ENCODE measurements at places on chromosomes 1 and 21.

DNA sequence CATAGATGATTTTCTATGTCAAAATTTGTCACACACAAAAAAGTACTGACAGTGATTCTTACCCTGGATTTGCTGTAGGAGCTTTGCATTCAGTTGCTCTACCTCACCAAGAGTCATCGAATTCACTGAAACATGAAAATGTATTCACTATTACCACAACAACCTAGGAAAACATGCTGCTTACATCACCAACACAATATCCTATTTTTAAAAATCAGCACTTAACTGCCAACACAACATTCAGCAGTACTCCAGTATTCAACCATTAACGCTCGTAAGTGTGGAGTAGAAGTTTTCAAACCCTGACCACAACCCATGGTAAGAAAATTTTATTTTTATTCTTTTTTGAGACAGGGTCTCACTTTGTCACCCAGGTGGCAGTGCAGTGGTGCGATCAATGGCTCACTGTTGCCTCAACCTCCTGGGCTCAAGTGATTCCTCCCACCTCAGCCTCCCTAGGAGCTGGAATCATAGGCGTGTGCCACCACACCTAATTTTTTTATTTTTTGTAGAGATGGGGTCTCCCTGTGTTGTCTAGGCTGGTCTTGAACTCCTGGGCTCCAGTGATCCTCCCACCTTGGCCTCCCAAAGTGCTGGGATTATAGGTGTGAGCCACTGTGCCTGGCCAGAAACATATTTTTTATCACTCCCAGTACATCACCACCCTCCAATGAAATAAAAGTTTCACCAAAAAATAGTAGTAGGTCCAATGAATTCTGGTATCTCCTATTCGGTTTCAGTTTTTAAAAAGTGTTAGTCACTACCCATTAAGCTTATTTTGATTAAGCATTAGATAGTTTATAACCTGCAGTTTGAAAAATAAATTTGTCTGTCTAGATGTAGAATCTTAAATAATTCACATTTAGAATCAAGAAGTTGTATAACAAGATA, 23.8 kb downstream of the C21orf91 start:
- no peak for DNase-seq

- no peak for DNase-seq
Observed at GRCh38 chr1:64663668-64664067, 81.2 kb upstream of the RAVER2 start.

DNA sequence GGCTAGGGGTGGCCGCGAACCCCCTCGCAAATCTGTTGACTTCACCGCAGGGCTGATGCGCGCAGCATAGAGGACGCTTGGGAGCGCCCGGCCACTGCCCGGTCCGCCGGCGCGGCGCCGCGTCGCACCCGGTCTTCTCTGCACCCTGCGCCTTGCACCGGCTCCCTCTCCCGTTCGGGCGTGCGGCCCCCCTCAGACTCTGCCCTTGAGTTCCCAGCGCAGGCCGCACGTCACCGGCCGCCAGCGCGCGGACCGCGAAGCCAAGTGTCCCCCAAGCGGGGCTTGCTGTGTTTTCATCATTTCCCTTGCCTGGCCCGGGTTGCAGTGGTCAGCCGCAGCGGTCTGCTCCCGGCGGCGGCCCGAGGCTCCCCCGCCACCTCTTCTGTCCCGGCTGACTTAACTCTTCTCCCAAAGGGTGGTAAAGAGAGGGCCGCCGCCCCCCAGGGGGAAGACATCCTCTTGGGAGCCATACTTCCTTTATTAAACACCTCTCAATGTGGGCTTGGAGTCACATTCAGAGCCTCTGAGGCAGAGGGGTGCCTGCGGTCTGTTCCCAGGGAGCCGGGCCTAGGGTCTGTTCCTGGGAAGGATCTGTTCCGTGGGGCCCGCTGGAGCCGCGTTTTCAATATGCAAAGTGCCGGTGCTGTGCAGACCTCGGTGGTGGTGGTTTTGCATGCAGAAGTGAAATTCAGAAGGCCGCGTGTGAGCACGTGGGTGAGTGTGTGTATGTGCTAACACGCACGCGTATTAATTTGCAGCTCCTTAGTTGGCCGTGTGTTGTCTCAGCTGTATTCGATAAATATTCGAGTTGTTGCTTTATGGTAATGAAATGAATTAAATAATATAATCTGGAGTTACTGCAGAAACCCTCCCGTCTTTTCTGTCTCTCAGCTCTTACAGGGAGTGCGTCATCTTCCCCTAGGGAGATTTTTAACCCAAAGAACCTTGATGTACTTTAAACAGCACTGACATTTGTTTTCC, 17.6 kb downstream of the PBX1 start:
- DNase-seq = no peak

GRCh38 chr21:24881506-24881905, 725.8 kb downstream of the MRPL39 start:
- DNase-seq = no peak

GRCh38 chr1:81708250-81708649, 92.5 kb upstream of the ADGRL2 start:
- no peak for DNase-seq

- DNase-seq = no peak
Observed at GRCh38 chr21:41603476-41603875, 95.5 kb upstream of the TMPRSS2 start.

DNA sequence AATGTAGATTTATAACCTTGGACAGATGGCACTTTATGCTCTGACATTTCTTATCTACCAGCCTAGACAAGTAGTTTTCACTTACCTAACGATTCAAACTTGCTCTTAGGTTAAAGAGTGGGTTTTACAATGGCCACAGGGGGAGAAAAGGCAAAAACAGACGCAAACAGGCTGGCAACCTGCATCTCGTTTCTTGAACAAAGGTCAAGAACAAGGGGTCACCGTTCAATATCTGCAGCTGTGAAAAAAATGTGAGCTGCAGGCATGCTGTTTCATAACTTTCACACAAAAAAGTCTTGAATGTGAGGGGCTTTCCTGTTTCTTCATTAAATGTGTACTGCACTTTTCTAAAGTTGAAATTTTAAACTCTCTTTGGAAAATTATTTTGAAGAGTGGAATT, 49.4 kb downstream of the SYDE2 start:
- DNase-seq = no peak

DNA sequence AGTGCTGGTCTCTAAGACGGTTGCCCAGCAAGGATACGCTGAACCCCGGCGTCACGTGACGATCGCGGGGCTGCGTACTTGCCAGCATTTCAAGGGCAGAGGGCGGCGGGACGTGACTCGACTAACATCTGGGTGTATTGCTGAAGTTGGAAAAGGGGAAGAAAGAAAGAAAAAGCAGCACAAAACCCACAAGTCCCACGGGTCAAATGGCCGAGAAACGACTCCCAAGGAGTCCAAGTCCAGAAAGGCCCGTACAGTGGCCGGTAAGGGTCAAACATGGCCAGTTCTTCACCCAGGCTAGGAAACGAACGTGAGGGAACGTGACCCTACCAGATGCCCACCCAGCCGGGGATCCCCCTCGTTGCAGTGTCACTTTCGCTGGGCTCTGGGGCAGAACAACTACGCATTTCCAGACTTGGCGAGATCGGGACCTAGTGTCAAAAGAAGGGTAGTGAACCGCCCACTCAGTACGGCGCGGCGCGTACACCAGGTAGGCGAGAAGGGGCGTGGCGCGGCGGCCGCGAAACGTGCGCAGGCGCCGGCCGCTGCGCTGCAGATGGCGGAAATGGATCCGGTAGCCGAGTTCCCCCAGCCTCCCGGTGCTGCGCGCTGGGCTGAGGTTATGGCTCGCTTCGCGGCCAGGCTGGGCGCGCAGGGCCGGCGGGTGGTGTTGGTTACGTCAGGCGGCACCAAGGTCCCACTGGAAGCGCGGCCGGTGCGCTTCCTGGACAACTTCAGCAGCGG, at the start of the genes PPCS and ZMYND12:
Gene PPCS (plus strand): TSS at position 534 of the 744 bp plus-strand sequence. CDS start 23 bp downstream, at position 557.
Gene ZMYND12 (minus strand): TSS at position 13 of the 744 bp plus-strand sequence. CDS start 25 bp downstream, outside the sequence.
- DNase-seq = peak; percentile 77
